CD4-positive, alpha-beta T cell treated with Interleukin-6 for 4 hours (primary cell): ENCODE measurements at places on chromosomes 2 and 18.
A peak's percentile ranks its signal among the peaks of the same experiment; 100 is the strongest.

GRCh38 chr2:127644066-127645025 is 1.6 kb upstream of the GPR17 start:
- no peak for DNase-seq

- peak; percentile 57 for DNase-seq
Observed at GRCh38 chr2:108534584-108535356, 500 bp downstream of the LIMS1 start.

- no peak for DNase-seq
Observed at GRCh38 chr2:109318949-109319342, 189.9 kb downstream of the SH3RF3 start.

GRCh38 chr2:148875387-148876051 is 492 bp downstream of the KIF5C start:
- DNase-seq: peak; percentile 34

- DNase-seq: no peak
Observed at GRCh38 chr2:145260081-145260480, 740.2 kb upstream of the ZEB2 start.

DNA sequence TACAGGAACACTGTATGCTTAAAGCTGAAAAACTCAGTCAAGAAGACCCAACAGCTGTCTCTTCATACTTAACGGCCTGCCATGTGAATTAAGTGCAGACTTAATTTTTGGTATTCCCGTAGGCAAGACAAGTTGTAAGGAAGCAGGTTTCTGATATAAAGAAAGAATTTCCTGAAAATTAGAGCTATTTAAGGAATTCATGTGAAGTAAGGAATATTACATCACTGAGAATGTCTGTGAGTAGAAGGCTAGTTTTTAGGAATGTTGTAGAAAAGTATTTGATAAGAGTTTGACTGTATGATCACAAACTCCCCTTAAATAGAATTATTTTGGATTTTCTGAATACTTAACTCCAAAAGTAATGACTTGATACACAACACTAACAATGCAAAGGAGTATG is 51.0 kb downstream of the WDR33 start:
- no peak for DNase-seq

DNA sequence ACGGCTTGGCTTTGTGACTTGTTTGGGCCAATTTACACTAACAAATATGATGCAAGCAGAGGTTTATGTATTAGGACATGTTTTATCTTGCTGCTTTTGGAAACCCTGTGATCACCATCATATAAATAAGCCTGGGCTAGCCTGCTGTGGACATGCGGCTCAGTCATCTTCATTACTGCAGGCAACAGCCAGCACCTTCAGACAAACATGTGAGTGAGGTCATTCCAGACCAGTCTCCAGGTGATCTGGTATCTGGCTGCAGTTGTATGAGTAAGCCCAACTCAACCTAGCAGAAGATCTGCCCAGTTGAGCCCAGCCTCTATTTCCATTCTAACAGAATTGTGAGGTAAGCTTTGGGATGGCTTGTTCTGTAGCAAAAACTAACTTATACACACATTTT is 254.6 kb upstream of the ATP5MC3 start:
- DNase-seq: no peak

DNA sequence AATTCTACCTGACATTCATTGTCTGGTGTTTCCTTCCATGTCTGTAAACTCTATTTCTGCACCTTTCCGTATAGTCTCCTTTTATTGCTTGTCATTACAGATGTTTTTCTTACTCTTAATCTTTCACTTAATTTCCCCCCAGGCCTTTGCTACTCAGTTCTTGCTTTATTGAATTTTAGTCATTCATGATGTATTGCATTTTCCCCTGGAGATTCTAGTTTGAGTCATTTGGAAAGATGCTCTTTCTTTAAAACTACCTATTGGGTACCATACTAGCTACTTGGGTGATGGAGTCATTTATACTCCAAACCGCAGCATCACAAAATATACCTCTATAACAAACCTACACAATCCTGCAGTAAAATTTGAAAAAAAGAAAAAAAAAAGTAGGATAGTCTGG is 27.2 kb upstream of the LPIN2 start:
- no peak for DNase-seq

GRCh38 chr2:25336383-25336841 is 5.3 kb downstream of the DNMT3A start:
- DNase-seq: no peak

- DNase-seq: no peak
Observed at GRCh38 chr2:26382564-26382963, 19.2 kb upstream of the DRC1 start.

GRCh38 chr2:223247136-223247535 is 195.1 kb downstream of the KCNE4 start:
- DNase-seq: no peak

- no peak for DNase-seq
Observed at GRCh38 chr2:57296795-57297517, 749.6 kb upstream of the VRK2 start.

GRCh38 chr2:170214309-170214948 is 36.5 kb downstream of the MYO3B start:
- no peak for DNase-seq

GRCh38 chr18:60389314-60389713 is 16.7 kb upstream of the MC4R start:
- DNase-seq: no peak

DNA sequence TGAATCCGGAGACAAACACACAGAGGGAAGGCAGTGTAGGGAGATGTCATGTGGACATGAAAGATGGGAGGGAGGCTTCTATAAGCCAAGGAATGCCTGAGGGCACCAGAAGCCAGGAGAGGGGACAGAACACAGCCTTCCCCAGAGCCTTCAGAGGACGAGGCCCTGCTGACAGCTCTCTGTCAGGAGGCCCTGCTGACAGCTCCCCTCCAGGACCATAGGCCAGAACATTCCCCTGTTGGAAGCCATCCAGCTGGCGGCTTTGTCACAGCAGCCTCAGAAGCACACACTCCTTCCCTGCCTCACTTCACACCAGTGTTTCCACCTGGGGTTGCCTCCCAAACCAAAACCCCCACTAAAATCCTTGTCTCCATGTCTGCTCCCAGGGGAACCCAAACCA is 171.3 kb upstream of the ID2 start:
- no peak for DNase-seq

DNA sequence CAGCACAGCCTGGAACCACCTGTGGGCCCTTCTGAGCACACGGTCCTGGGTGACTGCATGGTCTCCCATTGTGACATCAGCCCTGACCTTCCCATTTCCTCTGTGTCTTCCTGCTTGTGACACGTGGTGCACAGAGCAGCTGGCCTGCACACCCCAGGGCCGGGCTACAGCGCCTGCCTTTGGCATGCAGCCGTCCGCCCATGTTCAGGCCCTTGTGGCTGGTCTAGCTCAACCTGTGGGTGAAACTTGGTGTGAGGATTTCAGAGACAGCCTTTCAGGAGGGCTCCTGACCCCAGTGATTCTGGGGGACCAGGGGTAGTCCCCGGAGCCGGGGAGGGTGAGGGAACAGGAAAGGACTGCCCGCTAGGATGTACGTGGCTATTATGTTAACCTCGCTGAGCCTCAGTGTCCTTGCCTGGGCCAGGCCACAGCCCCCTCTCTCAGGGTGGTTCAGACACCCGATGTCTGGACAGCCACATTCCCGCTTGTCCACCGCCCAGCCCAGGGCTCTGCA is 284.8 kb upstream of the HS6ST1 start:
- no peak for DNase-seq

DNA sequence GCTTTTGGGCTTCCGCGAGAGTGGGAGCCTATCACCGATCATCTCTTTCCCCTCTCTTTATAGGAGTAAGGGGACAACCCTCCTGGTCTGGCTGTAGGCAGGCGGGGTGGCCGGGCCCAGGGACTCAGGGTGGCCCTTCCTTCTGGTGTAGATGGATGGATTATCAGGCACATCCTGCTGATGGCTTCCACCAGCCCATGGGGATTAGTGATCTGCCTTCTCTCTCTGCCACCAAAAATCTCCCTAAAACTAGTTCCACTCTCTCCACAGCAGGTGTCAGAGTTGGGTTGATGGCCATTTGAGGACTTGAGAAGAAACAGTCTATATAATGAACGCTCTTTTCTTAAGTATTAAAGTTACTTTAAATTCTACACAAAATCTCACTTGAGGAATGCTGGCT is 37.4 kb downstream of the NCK2 start:
- no peak for DNase-seq

- DNase-seq: no peak
Observed at GRCh38 chr2:228282376-228282775, 100.9 kb upstream of the SPHKAP start.

- no peak for DNase-seq
Observed at GRCh38 chr2:52475590-52475989, 1292.0 kb upstream of the CHAC2 start.
